Endodermal cell (in vitro differentiated cells): ENCODE measurements at places on chromosomes 4 and X. TPM values are rescaled to one million over a fixed set of nuclear protein-coding genes. Genes with fewer than 3 reads are reported as not detected.

Gene PDZD4
- 68.3 and 84.4 TPM in 2 replicates for total RNA-seq

- H3K27ac ChIP-seq = no peak overlapping the region
- no peaks in the 10 kb centered on the region for H3K36me3 ChIP-seq
- no peaks in the 10 kb centered on the region for H3K27me3 ChIP-seq
- peaks cover 3% of the 10 kb centered on the region for H3K4me1 ChIP-seq
Measured at GRCh38 chr4:10655968-10656367, 28.6 kb downstream of the CLNK start.

- no peaks in the 10 kb centered on the region for H3K4me1 ChIP-seq
- DNase-seq = no peak
- no peak overlapping the region for H3K27ac ChIP-seq
- H3K27me3 ChIP-seq = no peaks in the 10 kb centered on the region
- no peak overlapping the region for H3K4me3 ChIP-seq
Measured at GRCh38 chr4:20639346-20639745, 60.9 kb upstream of the PACRGL start.

DNA sequence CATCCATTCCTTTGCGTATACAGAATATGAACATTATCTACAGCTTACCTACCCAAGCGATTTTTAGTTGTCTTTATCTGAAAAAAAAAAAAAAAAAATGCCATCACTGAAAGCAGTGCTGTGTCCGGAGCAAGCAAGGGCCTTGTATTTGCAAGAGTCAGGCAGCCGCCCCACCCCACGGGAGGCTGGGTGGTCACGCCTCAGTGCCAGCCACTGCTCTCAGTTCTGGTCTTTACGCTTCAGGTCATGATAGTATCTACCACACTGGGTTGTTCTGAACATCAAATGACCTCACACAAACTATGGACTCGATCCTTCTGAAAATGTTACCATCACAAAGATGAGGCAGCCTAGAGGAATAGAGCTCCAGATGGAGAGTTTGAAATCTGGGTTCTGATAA lies 62.7 kb upstream of the HELT start:
- H3K27me3 ChIP-seq = no peaks in the 10 kb centered on the region
- no peaks in the 10 kb centered on the region for H3K36me3 ChIP-seq
- H3K27ac ChIP-seq = no peak overlapping the region
- no peak overlapping the region for H3K4me3 ChIP-seq
- DNase-seq = no peak

DNA sequence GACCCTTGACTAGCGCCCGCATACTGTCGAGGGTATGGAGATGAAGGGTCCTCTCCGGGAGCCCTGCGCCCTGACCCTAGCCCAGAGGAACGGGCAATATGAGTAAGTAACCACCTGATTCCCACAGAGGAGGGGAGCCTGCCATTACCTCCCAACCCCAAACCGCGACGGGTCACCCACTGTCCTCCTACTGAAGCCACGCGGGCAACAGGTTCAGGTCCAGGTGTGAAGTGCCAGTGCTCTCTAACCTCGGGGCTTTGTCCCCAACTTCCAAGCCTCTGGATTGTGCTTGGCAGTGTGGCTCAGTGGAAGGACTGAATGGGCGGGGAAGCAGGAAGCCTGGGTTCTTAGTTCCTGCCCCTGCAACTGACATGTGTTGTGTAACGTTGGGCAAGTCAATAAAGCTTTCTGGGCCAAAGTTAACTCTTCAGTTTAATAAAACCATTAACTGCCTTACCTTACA lies 694 bp downstream of the OCRL start:
- H3K4me1 ChIP-seq = no peaks in the 10 kb centered on the region
- no peak overlapping the region for H3K27ac ChIP-seq
- peak; percentile 64 for DNase-seq
- H3K4me3 ChIP-seq = peak overlapping the region; percentile 81
- H3K36me3 ChIP-seq = no peaks in the 10 kb centered on the region

- H3K36me3 ChIP-seq = no peaks in the 10 kb centered on the region
- no peaks in the 10 kb centered on the region for H3K27me3 ChIP-seq
- H3K27ac ChIP-seq = no peak overlapping the region
- no peak for DNase-seq
- no peak overlapping the region for H3K4me3 ChIP-seq
- H3K4me1 ChIP-seq = no peaks in the 10 kb centered on the region
Measured at GRCh38 chr4:63106600-63106999, 1302.7 kb downstream of the TECRL start.

GRCh38 chr4:117588771-117589170 lies 445.5 kb upstream of the NDST3 start:
- no peaks in the 10 kb centered on the region for H3K4me1 ChIP-seq
- DNase-seq = no peak
- H3K36me3 ChIP-seq = no peaks in the 10 kb centered on the region
- H3K27ac ChIP-seq = no peak overlapping the region
- no peaks in the 10 kb centered on the region for H3K27me3 ChIP-seq

- H3K36me3 ChIP-seq = no peaks in the 10 kb centered on the region
- H3K27ac ChIP-seq = no peak overlapping the region
- no peak overlapping the region for H3K4me3 ChIP-seq
- no peaks in the 10 kb centered on the region for H3K27me3 ChIP-seq
- no peak for DNase-seq
- peaks cover 3% of the 10 kb centered on the region for H3K4me1 ChIP-seq
Measured at GRCh38 chr4:41214825-41215146, 444 bp upstream of the APBB2 start.

- no peaks in the 10 kb centered on the region for H3K4me1 ChIP-seq
- H3K27me3 ChIP-seq = no peaks in the 10 kb centered on the region
- no peaks in the 10 kb centered on the region for H3K36me3 ChIP-seq
Measured at GRCh38 chr4:3703343-3703676, 62.9 kb upstream of the ADRA2C start.

Gene CACNA1F
- 0.42 to 2.4 TPM (median 1.0 TPM) in 3 replicates for total RNA-seq

Gene TMEM144
- 10.6 and 11.8 TPM in 2 replicates for total RNA-seq

Gene KANTR
- 8.1 and 11.7 TPM in 2 replicates for total RNA-seq

- peaks cover 7% of the 10 kb centered on the region for H3K4me1 ChIP-seq
Measured at GRCh38 chrX:139192386-139192961, 338.1 kb upstream of the F9 start.

Gene RBMXL3
- not detected in 3 replicates for total RNA-seq

DNA sequence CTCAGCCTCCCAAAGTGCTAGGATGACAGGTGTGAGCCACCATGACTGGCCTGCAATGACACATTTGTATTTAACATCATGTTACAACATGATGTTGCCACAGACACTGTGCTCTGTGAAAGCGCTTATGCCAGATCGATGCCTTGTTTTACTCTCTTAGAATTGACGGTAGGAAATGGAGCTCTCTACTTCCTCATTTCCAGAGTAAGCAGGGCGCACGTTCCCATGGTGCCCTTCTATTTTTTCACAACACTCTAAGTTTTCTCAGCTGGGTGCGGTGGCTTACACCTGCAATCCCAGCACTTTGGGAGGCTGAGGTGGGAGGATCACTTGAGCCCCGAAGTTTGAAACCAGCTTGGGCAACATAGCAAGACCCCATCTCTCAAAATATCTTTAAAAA lies 60.7 kb upstream of the DHRSX start:
- DNase-seq = no peak
- no peak overlapping the region for H3K27ac ChIP-seq
- no peaks in the 10 kb centered on the region for H3K27me3 ChIP-seq
- no peaks in the 10 kb centered on the region for H3K4me1 ChIP-seq
- H3K36me3 ChIP-seq = no peaks in the 10 kb centered on the region

Gene DYNLT3
- 12.4 and 15.4 TPM in 2 replicates for total RNA-seq

DNA sequence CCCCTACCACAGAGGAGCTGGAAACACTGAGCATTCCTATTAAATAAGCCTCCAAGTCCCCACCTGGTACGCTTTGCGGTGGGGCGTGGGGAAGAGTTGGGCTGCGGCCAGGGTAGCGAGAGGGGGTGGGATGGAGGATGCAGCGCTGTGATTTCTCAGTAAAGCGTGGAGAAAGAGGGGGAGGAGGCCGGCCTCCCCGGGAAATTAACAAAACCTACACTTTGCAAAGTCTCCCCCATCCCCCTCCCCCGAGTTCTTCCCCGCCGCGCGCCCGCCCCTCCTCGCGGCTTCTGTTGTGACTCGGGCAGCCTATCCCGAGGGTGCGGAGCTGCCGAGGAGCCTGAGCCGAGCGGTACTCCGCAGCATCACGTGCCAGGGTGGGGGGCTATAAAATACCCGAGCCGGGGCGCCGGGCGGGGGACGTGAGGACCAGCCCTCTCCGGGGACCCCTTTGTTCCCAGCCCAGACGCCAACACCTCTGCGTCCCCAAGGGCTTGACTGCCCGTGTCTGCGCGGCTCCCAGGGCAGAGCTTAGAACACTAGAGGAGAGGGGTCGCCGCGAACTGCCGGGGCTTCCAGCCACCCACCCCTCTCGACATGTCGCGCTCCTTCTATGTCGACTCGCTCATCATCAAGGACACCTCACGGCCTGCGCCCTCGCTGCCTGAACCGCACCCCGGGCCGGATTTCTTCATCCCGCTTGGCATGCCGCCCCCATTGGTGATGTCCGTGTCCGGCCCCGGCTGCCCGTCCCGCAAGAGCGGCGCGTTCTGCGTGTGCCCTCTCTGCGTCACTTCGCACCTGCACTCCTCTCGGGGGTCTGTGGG lies at the start of gene GSX2:
TSS of gene GSX2 (plus strand) at position 416 of the 827 bp plus-strand sequence. CDS start at position 598, 182 bp downstream.
- peak; percentile 76 for DNase-seq
- peaks cover 17% of the 10 kb centered on the region for H3K4me1 ChIP-seq
- H3K27ac ChIP-seq = no peak within 1 kb of the TSS
- peak within 1 kb of the TSS; percentile 50 for H3K4me3 ChIP-seq

- H3K4me1 ChIP-seq = no peaks in the 10 kb centered on the region
- H3K36me3 ChIP-seq = no peaks in the 10 kb centered on the region
- no peak overlapping the region for H3K27ac ChIP-seq
- no peak for DNase-seq
- H3K27me3 ChIP-seq = no peaks in the 10 kb centered on the region
- H3K4me3 ChIP-seq = no peak overlapping the region
Measured at GRCh38 chr4:177728361-177729152, 286.3 kb upstream of the AGA start.

DNA sequence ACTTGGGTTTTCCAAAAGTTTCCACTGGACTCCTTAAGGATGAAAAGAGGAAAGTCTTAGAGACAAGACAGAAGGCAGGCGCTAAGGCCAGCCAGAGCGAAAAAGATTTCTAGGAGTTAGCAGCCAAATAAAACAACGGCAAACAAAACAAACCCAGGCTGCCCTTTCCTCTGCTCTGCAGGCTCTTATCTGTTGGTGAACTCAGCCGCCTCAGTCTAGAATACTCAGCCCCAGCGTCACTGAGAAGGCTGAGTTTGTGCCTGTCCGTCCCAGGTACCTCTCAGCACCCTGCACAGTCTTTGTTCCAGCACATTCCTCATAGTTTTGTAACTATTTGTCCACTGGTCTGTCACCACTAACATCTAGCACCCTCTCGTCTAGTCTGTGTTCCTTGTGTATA lies 75.6 kb upstream of the FAM9C start:
- DNase-seq = no peak
- no peaks in the 10 kb centered on the region for H3K27me3 ChIP-seq
- no peaks in the 10 kb centered on the region for H3K36me3 ChIP-seq
- H3K27ac ChIP-seq = no peak overlapping the region
- H3K4me3 ChIP-seq = no peak overlapping the region

DNA sequence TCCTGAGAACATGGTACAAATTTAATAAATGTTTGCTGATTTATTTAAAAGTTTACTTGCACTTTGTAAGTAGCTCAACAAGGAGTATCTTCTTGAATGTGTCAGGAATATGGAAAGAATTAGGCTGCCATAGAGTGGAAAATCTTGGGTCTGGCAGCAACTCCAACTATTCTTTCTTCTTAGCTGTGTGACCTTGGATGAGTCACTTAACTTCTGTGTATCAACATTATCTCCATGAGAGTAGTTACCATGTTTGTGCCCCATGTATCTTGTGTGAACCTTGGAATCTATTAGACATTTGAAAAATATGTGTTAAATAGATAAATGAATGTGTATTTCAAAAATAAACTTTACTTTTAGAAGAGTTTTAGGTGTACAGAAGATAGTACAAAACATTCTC lies 348.8 kb downstream of the GBA3 start:
- H3K27ac ChIP-seq = no peak overlapping the region
- no peaks in the 10 kb centered on the region for H3K36me3 ChIP-seq
- no peaks in the 10 kb centered on the region for H3K27me3 ChIP-seq

DNA sequence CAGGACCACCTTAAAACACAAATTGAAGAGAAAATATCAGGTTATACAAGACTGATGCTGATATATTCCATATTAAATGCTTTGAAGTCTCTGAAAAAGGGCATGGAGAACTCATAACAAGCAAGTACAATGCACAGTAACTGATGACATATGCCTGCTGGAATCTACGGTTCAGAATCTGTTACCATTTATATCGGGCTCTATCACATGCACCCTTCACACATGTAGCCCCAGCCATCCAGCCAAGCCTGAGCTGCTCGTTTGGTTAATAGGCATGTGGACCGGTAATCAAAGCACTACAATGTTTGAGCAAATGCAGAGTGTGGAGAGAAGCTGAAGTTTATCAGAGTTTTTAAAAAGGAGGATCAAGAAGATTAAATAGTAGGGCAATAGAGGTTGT lies 11.8 kb downstream of the COMMD8 start:
- H3K36me3 ChIP-seq = peaks cover 35% of the 10 kb centered on the region
- H3K4me1 ChIP-seq = no peaks in the 10 kb centered on the region
- DNase-seq = no peak
- no peaks in the 10 kb centered on the region for H3K27me3 ChIP-seq
- no peak overlapping the region for H3K4me3 ChIP-seq

GRCh38 chr4:104826171-104826570 lies 320.5 kb upstream of the TET2 start:
- H3K27me3 ChIP-seq = no peaks in the 10 kb centered on the region
- no peaks in the 10 kb centered on the region for H3K4me1 ChIP-seq
- no peaks in the 10 kb centered on the region for H3K36me3 ChIP-seq
- no peak overlapping the region for H3K4me3 ChIP-seq
- DNase-seq = no peak

- no peak overlapping the region for H3K4me3 ChIP-seq
- H3K27ac ChIP-seq = no peak overlapping the region
- peaks cover 3% of the 10 kb centered on the region for H3K4me1 ChIP-seq
- no peak for DNase-seq
Measured at GRCh38 chr4:19021617-19022016, 1000.1 kb upstream of the LCORL start.

GRCh38 chr4:139606579-139607501 lies 50.8 kb upstream of the SETD7 start:
- no peaks in the 10 kb centered on the region for H3K36me3 ChIP-seq
- H3K27me3 ChIP-seq = no peaks in the 10 kb centered on the region
- H3K27ac ChIP-seq = no peak overlapping the region
- no peak for DNase-seq
- no peaks in the 10 kb centered on the region for H3K4me1 ChIP-seq

Gene ALAS2
- total RNA-seq = 1.2 to 1.7 TPM (median 1.7 TPM) in 3 replicates
